MG63 (cell line): ENCODE measurements at places on chromosomes 12 and 14. TPM values are rescaled to one million over a fixed set of nuclear protein-coding genes. Genes with fewer than 3 reads are reported as not detected.

Gene TCL1B
- not detected in 2 replicates for total RNA-seq

Gene BCL11B
- total RNA-seq: not detected in 2 replicates

Gene AGAP2
- total RNA-seq: not detected in 2 replicates

Gene HOXC4
- total RNA-seq: 2.3 and 5.2 TPM in 2 replicates

DNA sequence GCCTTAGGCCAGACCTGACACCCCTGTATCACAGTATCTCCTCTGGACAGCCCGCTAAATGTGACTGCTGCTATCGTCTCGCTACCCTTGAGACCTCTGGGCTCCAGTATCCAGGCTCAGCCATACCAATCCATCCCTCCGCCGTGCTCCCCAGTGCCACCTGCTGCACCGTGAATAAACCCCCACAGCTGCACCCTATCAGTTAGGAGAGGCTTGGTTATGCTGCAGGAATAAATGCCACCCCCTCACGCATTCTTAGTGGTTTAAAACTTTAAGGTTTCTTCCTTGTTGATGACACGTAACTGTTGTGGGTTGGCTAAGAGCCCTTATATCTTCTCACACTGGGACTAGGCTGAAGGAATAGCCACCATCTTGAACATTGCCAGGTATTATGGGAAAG is 12.1 kb downstream of the CCDC63 start:
- no peak for DNase-seq

DNA sequence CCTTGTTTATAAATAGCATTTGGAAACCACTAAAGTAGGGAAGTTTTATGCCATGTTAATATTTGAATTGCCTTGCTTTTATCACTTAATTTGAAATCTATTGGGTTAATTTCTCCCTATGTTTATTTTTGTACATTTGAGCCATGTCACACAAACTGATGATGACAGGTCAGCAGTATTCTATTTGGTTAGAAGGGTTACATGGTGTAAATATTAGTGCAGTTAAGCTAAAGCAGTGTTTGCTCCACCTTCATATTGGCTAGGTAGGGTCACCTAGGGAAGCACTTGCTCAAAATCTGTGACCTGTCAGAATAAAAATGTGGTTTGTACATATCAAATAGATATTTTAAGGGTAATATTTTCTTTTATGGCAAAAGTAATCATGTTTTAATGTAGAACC is 4.4 kb downstream of the RAN start:
- no peak for DNase-seq

DNA sequence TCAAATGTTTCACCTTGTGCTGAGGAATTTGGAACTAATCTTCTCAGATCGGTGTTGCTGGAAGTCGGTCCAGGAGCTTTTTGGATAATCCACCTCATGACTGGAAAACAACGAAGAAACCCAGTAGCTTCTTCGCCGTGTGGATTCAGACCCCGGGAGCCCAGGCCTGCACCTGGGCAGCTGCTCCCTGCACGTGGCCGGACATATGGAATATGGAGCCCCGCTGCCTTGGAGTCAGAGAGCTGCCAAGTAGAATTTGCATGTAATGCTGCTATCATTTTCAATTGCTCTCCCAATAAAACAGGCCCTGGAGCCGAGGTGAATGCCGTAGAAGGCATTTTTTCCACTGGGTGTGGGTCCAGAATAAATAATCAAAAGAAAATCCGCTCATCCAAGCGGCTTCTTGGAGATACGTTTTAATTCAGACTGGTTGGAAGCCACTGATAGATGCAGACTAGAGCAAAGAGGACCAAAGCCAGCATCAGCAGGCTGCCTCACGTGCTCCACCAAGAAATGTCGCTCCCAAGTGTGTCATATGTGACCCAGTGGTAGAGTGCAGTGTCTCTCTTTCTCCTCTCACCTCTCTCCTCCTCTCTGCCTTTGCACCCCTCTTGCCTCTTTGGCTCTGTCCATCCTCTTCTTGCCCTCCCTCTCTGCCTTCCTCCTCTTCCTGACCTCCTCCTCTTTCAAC is 115.3 kb downstream of the ZNF664 start:
- no peak for DNase-seq

DNA sequence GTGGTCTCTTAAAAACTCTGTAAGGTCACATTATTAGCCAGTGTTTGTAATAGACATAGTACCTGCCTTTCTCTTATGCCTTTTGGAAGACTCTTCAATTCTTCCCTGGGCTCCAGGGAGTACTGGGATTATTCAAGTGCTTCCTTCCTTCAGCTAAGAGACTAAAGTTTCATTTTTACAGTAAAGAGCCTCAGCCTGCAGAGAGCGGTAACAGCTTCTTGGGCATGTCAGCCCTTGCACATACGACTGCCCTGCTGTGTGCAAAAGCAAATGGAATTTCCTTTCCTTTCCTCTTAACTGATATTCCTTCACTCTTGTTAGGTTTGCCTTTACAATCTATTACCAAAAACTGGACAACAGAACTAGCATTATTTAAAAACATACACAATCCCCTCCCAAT is 32.9 kb upstream of the AMIGO2 start:
- no peak for DNase-seq

- no peak for DNase-seq
Measured at GRCh38 chr14:90557516-90557915, 160.7 kb downstream of the CALM1 start.

DNA sequence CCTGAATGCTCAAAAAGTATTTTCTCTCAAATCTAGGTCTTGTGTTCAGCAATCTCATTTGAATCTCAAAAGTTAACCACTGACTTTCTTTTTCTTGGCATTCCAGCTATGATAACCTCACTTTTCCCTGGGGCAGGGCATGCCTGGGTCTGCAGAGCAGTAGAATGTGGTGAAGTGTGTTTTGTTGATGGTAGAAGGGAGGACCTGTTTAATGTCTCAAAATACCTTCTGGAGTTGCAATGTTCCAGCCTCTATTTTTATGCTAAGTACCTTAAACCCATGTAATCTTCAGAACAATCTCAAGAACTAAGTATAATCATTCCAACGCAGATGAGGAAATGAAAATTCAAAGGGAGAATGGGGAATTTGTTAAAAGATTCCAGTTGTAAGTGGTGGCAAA is 82.1 kb upstream of the FUT8 start:
- no peak for DNase-seq

DNA sequence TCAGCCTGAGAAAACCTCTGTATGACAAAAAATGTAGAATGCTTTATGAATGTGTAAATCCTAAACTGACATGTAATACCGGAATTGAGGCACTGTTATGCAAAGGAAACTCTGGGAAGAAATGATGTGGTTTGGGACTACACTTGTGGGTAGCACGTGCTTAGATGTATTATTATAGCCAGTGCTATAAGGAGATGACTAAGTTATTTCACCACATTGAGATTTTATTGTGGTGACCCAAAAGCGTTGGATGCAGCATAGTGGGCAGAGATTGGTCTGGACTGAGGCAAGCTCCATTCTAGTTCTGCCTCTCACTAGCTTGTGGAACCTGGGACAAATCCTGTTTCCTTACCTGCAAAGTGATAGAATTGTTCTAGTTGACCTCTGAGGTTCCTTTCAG is 172.2 kb downstream of the SNAPC1 start:
- peak; percentile 13 for DNase-seq

DNA sequence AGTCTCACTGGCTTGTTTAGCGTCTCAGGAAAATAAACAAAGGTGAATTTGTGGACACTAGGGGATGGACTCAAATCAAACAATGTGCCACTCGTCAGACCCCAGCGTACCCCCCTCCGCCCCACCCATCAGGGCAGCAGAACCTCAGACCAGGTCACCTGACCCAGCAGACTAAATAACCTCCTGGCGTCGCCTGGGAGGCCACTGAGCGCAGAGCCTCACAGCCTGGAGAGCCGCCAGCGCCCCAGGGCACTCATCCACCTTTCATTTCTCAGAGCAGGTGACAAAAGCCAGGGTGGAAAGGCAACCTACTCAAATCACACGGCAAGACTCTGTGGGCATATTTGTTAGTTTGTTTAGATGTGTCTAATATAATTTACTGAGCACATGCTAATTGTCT is 100.9 kb downstream of the DICER1 start:
- DNase-seq: no peak

DNA sequence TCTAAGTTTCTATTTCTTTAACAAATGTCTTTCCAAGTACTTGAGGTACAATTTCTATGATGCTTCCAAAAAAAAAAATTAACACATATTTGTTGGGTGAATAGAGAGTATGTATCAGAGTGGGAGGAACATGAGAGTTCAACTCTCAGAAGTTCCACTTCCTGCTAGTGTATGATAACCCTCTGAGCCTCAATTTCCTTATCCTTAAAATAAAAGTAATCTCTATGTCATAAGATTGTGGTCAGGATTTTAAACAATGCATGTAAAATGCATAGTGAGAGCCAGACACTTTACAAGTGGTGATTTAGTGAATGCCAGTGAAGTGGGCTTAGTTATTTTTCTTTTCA is 270.3 kb upstream of the AMIGO2 start:
- no peak for DNase-seq

GRCh38 chr14:60656686-60657455 is 7.6 kb upstream of the SIX1 start:
- peak; percentile 59 for DNase-seq

DNA sequence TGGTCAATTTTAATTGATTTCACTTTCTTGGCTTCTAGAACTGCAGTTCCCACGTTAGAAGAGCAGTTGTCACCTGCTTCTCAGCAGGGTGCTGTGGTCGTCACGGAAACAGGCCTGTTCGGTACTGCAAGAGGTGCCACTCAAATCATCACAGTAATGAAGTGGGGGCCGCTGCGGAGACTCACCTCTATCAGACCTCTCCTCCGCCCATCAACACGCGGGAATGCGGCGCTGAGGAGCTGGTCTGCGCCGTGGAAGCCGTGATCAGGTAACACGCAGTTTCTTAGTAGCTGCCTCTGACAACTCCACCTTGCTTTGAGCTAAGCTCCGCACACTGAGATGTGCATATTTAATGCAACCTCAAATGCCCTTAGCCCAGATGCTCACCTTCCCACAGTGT is 107.2 kb downstream of the UNC79 start:
- DNase-seq: no peak

DNA sequence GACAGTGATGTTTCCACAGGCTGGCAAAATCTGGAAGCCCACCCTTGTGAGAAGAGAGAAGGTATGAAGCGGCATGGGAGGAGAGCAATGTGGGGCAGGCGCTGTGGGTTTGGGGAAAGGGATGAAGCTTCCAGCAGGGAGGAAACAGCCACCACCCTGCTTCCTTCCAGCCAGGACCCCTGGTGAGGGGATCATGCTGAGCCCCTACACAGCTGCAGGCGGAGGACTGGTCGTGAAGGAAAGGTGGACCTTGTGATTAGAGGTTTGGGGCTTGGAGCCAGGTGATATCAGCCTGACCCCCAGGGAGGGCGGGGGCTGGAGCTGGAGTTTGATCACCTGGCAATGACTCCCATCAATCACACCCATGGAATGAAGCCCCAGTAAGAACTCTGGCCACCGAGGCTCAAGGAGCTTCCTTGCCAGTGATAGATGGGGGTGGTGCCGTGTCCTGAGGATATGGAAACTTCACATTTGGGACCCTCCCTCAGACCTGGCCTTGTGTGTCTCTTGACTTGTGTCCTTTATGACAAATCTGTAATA is 48.6 kb downstream of the RIMBP2 start:
- no peak for DNase-seq

- no peak for DNase-seq
Measured at GRCh38 chr12:59393506-59393905, 202.3 kb upstream of the SLC16A7 start.

DNA sequence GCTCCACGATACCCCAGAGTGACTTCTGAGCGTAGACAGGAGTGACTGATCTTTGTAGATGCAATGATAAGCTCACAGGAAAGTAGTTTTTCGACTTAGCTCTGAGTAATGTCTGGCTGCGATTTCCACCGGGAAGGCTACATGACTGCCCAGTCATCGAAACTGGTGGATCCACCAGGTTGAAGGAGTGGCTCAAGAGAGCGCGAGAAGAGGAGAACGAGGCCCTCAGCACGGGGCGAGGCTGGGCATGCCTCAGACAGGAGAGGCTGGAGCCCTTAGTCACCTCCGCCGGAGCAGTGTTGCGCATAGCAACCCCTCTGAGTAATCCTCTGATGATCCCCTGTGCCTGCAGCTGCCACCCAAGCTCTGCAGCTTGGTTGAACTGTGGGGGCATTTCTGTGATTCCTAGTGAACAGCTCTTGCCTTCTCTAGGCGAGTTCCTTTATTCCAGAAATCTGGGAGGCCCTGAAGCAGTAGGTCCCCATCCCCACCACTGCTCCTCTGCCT is 25.6 kb downstream of the ELK3 start:
- peak; percentile 98 for DNase-seq

GRCh38 chr12:6684609-6685008 is 4.6 kb downstream of the ZNF384 start:
- no peak for DNase-seq

DNA sequence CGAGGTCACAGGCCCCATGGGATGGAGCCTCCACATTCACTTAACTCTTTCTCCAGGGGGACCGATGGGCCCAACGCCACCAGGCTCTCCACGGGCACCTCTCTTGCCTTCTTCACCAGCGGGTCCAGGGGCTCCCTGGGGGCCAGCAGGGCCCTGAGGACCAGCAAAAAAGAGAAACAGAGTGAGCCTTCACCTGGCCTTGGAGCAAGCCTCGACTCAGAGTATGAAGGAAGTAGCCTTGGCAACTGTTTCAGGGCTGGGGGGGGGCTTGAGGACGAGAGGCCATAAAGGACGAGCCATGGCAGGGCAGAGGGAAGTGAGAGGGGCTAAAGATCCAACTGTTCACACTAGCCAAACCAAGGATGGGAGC is 18.0 kb downstream of the COL2A1 start:
- DNase-seq: no peak

GRCh38 chr12:65962036-65962430 is 137.8 kb downstream of the HMGA2 start:
- no peak for DNase-seq

DNA sequence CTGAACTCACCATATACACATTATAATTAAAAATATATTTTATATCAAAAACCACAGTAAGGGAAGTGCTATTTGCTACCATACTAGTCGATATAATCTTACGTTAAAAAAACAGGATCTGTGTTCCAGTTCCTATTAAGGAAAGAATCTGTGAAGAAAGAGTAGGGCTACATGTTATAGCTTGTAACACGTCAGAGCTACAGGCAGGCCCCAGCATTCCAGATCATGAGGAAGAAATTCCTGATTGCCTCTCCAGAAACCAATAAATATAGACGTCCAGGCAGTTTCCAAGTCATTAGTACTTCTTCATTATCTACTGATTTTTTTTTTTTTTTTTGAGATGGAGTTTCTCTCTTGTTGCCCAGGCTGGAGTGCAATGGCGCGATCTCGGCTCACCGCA is 20.6 kb downstream of the SGPP1 start:
- DNase-seq: no peak

- DNase-seq: peak; percentile 42
Measured at GRCh38 chr12:81022531-81022930, 55.3 kb upstream of the ACSS3 start.

DNA sequence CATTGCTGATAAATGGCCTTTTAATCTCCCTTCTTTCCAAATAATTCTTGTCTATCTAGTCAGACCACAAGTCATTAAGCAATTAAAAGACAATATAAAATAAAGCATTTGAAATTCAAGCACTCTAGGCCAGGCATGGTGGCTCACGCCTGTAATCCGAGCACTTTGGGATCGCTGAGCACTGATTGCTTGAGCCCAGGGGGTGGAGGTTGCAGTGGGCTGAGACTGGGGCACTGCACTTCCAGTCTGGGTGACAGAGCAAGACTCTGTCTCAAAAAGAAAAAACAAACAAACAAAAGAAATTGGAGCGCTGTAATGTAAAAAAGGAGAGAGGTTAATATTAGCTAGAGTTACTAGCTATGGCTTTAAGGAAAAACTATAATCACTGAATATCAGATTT is 30.5 kb upstream of the CSRP2 start:
- no peak for DNase-seq

GRCh38 chr12:71958056-71958455 is 19.4 kb downstream of the TPH2 start:
- no peak for DNase-seq

GRCh38 chr14:102805371-102805891 is 28.2 kb downstream of the TRAF3 start:
- peak; percentile 66 for DNase-seq
